Activated CD8-positive, alpha-beta memory T cell treated with anti-CD3 and anti-CD28 coated beads for 1 hour (primary cell): ENCODE measurements at places on chromosomes 5 and 9.

- no peak for DNase-seq
Observed at GRCh38 chr5:58708456-58708855, 125.6 kb downstream of the RAB3C start.

- no peak for DNase-seq
Observed at GRCh38 chr9:13481274-13481673, 201.8 kb upstream of the MPDZ start.

DNA sequence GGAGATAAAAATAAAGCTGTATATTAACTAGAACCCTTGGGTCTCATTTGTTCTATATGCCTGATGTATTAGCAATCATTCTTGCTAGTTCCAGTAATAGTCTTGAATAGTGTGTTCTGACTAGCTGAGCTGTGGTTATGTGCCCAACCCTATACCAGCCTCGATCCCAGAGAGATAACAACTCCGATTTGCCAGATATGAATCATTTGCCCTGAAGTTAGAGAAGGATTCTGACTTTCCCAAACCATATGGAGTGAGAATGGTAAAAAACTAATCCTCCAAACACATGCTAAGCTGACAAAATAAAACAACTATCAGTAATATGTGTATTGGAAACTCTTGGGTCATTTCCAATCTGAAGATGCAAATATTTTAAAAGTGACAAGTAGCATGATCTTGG, 64.8 kb downstream of the ALDH1A1 start:
- DNase-seq: no peak

DNA sequence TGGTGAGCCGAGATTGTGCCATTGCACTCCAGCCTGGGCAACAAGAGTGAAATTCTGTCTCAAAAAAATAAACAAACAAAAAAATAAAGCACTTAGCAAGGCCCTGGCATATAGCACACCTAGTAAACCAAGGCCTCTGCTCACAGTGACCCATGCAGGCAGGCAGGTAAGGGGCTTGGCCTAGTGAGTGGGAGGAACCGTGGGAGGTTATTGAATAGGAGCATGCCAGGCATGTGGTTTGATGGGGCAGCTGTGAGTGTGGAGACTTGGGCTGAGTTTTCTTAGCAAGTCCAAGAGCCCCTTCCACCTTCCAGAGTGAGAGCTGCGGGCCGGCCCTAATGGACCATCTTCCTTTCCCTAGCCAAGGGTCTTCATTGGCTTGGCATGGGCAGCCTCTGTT, 4.5 kb upstream of the NDST1 start:
- DNase-seq: no peak

DNA sequence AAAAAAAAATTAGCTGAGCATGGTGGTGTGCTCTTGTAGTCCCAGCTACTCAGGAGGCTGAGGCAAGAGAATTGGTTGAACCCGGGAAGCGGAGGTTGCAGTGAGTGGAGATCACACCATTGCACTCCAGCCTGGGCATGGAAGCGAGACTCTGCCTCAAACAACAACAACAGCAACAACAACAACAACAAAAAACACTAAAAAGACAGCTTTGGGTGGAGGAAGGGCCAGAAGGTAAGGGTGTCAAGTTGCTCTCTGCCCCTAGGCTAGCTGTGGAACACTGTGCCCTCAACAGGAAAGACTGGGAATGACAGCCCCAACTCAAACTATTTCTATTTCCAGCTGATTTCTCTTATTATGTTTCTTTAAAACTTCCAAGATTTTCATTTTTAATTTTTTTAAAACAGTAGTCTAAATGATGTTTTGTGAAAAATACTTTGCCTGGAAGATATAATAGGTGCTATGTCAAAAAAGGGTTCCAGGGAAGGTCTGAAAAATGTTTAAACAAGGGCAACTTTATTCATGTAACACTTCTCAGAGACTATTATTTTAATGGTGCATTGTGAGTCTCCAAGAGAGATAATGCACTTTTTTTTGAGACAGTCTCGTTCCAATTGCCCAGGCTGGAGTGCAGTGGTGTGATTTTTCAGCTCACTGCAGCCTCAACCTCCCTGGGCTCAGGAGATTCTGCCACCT, 29.9 kb downstream of the CLINT1 start:
- no peak for DNase-seq

DNA sequence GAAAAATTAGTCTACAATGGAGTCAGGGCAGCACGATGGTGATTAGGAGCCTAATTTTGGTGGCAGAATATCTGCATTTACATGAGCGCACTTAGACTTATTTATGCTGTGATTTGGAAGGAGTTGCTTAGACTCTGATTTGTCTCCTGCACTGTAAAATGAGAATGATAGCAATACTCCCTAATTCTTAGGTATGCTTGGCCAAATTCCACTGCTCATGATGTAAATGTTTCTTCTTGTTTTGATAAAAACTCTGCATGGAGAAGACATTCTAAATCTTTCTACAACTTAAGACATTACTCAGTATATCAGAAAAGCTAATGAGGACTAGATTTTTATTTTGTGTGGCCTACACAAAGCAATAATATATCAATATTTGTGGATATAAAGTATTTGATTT, 205.4 kb downstream of the CDH18 start:
- DNase-seq: no peak

DNA sequence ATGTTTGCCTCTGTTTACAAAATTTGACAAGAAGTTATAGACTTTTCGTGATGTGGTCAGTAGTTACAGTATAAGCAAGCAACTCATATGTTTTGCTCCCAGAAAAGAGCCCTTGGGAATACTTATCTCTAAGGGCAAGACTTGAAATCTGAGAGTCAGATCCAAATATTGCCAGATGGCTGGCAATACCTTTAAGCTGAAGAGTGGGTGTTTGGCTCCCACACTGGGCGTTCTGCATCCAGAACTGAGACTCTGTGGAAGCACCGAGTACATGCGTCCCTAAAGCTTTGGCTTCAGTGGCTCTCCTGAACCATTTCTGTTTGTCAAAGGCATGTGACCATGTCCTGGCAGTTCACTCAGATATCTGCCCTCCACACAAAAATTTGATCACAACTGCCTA, 194.1 kb downstream of the DCP2 start:
- DNase-seq: no peak

DNA sequence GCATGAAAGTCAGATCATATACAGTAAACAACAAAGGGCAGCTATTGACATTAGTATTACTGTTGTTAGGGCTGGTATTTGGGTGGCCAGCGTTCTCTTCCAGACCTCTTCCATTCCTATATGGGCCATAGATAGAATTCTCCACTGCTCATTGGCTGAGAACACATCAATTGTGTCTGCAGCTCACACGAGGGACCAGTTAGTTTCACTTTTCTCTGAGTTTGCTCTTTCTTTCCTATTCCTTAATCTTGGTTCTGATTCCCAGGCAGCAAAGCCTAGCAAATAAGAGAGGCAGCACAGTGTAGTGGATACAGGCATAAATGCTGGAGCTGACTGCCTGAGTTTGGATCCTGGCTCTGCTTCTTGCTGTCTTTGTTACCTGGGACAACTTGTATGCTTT, 476.4 kb downstream of the SPOCK1 start:
- no peak for DNase-seq

DNA sequence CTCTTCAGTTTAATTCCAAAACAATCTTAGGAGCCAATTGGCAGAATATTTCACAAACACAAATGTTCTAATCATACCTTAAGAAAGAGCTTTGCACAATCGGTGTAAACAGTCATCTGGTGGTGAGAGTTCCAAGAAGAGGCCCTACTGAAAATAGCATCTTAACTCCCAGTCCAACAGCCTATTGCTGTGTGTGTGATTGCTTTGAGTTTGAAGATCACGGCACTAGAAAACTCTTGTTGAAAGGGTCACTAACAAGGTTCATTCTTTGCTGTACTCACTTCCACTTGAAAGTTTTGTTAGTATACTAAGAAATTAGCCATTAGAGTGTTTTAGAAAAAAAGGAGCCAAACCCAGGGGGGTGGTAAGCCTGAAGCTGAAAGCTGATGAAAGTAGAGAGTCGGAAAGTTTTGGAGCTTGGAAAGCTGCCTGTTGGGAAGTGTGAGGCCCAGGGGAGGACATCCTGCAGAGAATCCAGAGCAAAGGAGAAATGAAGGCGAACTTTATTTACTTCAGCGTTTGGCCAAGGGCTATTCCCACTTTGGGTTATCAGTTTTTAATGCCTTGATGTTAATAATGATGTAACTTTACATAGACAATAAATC, 180.3 kb upstream of the GHR start:
- DNase-seq: no peak

GRCh38 chr9:347667-348292, 133.1 kb downstream of the DOCK8 start:
- no peak for DNase-seq

DNA sequence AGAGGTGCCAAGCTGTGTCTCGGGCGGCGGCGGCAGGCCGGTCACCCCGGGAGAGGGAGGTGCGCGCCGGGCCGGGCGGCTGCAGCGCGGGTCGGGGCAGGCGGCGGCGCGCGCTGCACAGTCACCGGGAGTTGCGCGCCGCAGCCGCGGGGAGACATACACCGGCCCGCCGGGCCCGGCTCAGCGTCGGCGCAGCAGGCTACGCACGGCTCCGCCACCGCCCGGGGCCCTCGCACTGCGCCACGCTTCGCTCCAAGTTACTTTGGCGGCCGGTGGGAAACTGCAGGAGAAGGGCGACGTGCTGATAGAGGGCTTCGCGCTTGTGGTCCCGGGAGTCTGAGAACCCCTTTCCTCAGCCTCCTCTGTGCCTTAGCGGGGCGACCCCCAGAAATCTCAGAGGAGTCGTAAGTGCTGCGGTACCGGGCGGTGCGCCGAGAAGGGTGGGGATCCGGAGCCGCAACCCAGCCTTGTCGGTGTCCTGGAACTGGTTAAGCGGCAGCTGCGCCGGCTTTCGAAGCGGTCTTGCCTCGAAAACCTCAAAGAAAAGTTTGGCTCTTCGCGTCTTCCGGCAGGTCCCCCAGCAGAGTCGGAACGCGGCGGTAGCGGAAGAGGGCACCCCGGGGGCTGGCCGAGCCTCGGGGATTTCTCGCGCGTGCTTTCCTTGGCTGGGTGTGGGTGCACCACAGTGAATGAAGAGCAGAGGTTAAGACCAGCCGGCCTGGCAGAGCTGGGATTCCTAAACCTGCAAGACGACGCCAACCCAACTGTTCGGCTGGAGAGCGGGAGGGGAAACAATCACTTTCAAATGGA, at the start of gene EFNA5:
Gene EFNA5 (minus strand): TSS at position 6 of the 810 bp plus-strand sequence.
- DNase-seq: no peak

DNA sequence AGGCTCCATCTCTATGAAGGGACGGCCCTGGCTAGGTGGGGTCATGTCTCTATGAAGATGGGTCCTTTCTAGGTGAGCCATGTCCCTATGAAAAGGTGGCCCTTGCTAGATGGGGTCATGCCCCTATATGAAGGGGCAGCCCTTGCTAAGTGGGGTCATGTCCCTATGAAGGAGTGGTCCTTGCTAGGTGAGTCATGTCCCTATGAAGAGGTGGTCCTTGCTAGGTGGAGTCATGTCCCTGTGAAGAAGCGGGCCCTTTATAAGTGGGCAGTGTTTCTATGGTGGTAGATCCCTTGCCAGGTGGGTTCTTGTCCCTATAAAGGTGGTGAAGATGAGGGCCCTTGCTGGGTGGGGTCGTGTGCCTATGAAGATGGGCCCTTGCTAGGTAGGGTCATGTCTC, 283.0 kb upstream of the IRX2 start:
- DNase-seq: no peak

DNA sequence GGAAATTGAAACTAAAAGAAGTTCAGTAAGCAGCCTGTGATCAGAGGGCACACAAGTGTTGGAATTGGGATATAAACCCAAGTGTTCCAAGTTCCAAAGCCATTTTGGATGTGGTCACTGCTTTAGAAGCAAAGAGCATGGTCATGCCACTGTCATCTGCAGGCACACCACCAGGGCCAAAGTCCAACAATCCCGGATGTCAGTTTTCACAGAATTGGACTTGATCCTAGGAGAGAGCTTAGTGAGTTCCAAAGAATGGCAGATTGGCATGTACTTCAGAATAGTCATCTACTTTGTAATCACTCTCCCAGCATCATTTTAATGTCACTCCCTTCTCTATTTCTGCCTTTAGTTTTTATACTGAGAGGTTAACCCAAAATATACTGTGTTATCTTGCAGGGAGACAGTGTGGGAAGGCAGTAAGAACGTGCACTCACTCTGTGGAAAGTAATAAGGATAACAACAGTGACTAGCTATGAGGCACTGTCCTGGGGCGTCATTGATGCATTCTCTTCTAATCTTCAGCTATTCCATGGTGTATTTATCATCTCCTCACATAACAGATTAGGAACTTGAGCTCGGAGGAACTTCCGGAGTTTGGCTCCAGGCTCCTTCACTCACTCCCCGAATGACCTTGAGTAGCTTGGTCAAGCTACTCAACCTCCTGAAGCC, 388.0 kb downstream of the ACTL7B start:
- no peak for DNase-seq

GRCh38 chr9:78614892-78615291, 318.0 kb downstream of the PSAT1 start:
- DNase-seq: no peak

DNA sequence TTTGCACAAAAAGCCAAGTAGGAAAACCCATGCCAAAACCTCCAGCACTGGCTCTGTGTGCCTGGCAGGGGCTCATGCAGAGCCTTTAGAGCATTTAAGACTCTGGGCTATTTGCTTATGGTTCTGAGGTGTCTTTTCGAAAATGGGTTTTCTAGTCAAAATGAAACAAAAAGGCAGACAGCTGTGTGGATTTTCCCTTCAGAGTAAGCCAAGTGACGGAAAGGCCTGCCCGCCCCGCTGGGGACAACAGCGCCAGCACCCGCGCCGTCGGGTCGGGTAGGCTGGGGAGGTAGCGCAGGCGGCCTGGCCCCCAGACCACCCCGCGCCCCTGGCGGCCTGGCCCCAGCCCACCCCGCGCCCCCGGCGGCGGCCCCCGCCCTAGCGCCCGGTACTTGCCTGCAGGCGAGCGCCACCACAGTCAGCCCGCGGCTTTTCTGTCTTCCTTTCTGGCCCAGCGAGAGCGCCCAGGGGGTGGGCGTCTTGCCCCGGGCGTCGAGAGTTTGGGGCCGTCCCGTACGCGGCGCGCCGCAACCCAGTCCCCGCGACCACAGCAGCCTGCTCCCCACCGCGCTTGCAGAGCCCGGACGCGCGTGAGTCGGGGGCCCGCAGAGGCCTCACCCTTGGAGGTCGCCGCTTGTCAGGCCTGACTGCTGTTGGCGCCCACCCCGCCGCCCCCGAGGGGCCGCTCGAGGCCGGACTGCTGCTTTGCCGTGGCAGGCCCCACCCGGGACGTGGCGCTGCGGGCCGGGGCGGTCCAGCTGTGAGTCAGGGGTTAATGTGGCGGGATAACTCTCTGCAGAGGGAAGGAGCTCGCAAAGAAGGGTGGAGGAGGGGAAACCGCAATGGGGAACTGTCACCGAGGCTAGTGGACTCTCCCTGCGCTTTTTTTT, at the start of gene TICAM2:
Gene TICAM2 (minus strand): TSS at position 779 of the 890 bp plus-strand sequence. CDS start 21,223 bp downstream, outside the sequence.
- DNase-seq: peak; percentile 17

DNA sequence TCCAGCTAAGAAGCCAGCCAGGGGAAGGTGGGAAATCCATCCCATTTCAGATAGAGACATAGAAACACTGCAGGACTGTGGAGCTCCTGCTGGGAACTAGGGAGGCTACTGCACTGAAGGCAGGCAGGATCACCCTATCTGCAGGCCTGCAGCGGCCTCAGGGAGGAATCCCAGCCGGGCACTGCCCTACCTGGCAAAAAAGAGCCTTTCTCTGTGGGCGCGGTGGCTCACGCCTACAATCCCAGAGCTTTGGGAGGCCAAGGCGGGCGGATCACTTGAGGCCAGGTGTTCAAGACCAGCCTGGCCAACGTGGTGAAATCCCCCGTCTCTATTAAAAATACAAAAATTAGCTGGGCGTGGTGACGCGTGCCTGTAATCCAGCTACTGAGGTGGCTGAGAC, 71.4 kb upstream of the PHYKPL start:
- no peak for DNase-seq
